ENCODE measurements at places on chromosomes 1 and 21. TPM values are rescaled to one million over a fixed set of nuclear protein-coding genes. Genes with fewer than 3 reads are reported as not detected.

Gene SYTL1
- 0.43 TPM for total RNA-seq

Gene SLAMF8
- total RNA-seq, result 1.00 TPM

Gene PBX1
- 69.1 TPM for total RNA-seq

DNA sequence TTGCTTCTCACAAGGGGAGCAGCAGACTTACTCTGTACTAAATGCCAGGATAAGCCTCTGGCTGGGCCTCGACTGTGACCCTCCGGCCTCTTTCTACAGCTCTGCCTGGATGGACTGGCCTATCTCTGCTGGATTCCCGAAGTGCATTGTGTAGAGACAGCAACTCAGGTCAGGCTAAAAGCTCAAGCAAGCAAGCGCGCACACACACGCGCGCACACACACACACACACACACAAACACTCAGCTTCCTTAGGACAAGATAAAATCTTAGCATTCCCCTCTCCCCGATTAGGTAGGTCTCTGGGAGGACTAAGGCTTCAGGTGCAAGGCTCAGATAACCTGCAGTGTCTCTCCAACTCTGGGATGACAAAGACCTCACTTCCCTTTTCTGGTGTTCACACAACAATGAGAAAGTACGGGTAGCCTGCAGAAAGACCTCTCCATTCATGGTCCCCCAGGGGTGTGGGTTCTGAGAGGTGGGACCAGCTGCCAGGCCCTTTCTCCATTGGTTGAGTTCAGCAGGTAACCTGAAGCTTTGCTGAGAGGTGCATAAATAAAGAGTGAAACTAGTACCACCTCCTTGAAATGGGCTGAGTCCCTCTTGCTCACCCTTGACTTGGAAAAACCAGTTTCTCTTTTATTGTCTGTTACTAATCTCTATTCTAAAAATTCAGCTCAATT lies 155.1 kb upstream of the CAMK1G start:
- no peak for DNase-seq

Gene KRTAP7-1
- total RNA-seq, result not detected

Gene SELP
- total RNA-seq, result 9.0 TPM

DNA sequence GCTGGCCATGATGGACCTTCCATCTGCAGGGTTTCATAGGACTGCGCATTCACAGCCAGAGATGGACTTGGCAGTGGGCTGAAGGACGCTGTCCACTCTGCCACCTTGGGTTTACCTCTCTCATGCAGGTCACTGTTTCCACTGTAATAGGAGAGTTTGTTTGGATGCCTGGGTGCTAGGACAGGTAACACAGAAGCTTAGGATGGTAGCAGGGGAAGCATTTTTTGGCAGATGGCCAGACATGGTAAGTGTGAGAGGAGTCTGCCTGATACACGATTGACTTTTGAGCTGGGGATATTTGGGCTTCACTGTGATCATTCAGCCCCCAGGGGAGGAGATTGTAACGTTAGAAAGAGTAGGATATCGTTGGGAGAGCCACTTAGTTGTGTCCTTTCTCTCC lies 11.8 kb downstream of the PSEN2 start:
- no peak for DNase-seq

- DNase-seq, result no peak
Observed at GRCh38 chr1:184276416-184276815, 110.4 kb upstream of the C1orf21 start.

DNA sequence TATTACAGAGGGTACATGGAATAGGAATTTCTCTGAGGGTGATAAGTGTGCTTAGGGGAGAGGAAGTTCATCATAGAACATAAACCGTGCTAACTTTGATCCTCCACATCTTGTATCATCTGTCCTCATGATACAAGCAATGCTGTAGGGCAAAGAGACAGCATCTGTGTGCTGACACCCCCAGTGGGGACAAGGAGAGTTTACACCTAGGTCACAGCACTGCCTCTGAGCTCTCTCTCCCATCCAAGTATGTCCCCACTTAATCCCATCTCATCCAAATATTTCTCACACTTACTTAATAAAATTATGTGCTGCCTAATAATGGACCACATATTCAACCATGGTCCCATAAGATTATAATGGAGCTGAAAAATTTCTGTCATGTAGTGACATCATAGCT lies 4.3 kb upstream of the TEDDM1 start:
- DNase-seq, result no peak

- DNase-seq, result no peak
Observed at GRCh38 chr1:51671527-51672325, 54.8 kb downstream of the OSBPL9 start.

- DNase-seq, result no peak
Observed at GRCh38 chr1:47814612-47815395, 182.4 kb downstream of the TRABD2B start.

DNA sequence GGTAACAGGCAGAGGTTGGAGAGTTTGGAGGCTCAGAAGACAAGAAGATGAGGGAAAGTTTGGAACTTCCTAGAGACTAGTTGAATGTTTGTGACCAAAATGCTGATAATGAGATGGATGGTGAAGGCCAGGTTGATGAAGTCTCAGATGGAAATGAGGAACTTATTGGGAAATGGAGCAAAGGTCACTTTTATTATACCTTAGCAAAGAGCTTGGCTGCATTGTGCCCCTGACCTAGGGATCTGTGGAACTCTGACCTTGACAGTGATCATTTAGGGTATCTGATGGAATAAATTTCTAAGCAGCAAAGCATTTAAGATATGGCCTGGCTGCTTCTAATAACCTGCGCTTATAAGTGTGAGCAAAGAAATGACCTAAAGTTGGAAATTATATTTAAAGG lies 17.2 kb downstream of the FAM3B start:
- no peak for DNase-seq

Gene MCOLN3
- 1.7 TPM for total RNA-seq

Gene SPRR2A
- total RNA-seq, result not detected

Gene KCNE2
- not detected for total RNA-seq

DNA sequence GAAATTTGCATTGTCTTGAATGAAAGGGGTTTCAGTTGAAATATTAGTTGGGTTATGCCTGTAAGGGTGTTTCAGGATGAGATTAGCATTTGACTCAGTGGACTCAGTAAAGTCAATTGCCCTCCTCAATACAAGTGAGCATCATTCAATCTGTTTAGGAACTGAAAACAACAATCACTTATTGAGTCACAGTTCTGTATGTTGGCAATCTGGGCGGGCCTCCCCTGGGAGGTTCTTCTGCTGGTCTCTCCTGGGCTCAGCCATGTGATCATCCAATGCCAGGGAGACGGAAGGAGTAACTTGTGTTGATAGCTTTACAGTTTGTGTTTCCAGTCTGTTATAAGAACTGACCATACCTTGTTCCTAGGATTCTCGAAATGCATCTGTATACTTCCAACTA lies 262.9 kb upstream of the RUNX1 start:
- DNase-seq, result no peak

- DNase-seq, result peak; percentile 26
Observed at GRCh38 chr21:44999972-45000636, 60.3 kb downstream of the SLX9 start.

Gene FLG2
- not detected for total RNA-seq

DNA sequence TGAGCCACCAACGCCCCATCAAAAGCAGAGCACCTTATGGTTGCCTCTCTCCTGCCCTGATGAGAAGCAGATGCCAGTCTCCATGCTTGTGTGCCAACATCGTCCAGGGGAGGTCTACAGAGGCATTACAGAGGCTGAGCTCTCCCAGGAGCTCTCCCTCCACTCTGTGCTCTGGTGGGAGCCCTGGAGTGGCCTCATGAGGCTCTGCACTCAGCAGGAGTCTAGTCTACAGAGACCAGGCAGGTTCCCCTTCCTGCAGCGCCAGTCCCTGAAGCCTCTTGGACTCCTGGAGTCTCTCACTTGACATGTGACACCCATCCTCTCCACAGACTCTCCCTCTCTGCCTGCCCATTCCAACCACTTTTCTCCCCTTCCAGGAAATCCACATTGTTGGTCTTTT lies 3.4 kb downstream of the DCST1 start:
- DNase-seq, result no peak

- DNase-seq, result no peak
Observed at GRCh38 chr1:176330782-176331181, 123.7 kb upstream of the COP1 start.

- DNase-seq, result peak; percentile 85
Observed at GRCh38 chr1:58883037-58883887, 99.4 kb upstream of the JUN start.

- DNase-seq, result no peak
Observed at GRCh38 chr1:94559921-94560320, 18.4 kb upstream of the F3 start.

- peak; percentile 94 for DNase-seq
Observed at GRCh38 chr1:145885738-145886287, at the start of gene ANKRD35. Gene ANKRD35, minus strand, starts transcription at chr1:145885866. Its CDS starts 108 bp downstream, at chr1:145885758.

- DNase-seq, result peak; percentile 90
Observed at GRCh38 chr1:25799935-25800702, at the start of gene SELENON. Gene SELENON, plus strand, starts transcription at chr1:25800193. Its CDS starts 38 bp downstream, at chr1:25800231.

Gene RIIAD1
- 8.3 TPM for total RNA-seq

DNA sequence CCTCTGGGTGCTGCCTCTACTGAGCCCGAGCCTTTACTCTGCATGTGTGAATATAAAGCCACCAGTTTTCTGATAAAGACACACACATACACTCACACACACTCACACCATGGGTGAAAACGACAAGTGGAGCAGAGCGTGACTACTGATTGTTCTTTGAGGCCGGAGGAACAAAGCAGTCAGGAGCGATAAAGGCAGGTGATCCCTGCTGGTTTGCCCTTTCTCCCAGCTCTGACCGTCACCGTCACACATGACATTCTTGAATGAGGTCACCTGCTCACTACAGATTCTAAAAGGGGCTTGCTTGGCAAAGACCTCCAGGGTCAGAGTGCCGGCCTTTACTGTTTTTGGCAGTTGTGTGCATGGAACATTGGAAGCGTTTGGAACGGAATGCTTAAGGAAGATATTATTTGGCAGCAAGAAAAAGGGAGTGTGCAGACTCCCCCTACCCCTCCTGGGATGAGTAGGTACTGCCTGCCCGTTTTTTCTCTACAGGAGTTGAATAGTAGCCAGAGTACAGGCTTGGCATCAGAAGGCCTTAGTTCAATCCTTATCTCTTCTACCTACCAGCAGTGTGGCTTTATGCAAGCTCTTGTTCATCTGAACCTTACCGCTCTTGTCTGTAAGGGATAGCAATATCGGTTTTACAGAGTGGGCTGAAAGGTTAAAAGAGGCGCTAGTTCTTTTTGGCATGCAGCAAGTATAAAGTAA lies 79.7 kb downstream of the PBX1 start:
- DNase-seq, result no peak

- DNase-seq, result no peak
Observed at GRCh38 chr21:28196981-28197380, 795.7 kb downstream of the LTN1 start.

- no peak for DNase-seq
Observed at GRCh38 chr1:230699716-230700115, 14.2 kb downstream of the AGT start.

DNA sequence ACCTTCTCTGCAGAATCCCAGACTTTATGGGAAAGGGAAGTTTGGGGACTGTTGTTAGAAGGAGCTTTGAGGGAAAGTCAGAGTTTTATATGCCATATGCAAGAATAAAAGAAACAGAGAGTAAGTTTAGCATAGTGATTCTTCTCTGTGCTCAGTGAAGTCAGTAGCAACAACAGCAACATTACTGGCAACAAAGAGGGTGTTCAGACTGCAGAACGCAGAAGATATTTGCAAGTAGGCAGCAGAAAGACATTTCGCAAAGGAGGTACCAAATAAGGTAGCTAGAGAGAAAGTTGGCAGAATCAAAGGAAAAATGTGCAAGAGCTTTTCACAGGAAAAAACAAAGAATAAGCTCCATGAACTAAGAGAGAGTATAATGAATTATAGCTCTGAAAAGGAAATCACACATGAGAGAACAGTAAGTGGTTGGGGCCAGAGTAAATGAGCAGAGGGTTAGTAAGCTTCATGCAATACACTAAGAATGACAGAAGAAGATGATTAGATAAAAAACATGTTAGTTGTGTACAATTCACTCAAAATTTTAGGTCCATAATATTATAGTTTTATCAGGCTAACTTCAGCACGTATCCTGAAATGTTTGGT lies 98.1 kb downstream of the NEGR1 start:
- DNase-seq, result no peak

Gene RCSD1
- total RNA-seq, result 42.9 TPM

GRCh38 chr1:32538887-32539583 lies at the start of gene ZBTB8A:
Gene ZBTB8A, plus strand, starts transcription at chr1:32539427. Its CDS starts 53,505 bp downstream, at chr1:32592932.
- peak; percentile 50 for DNase-seq

- DNase-seq, result no peak
Observed at GRCh38 chr1:184861755-184862336, 107.2 kb upstream of the EDEM3 start.

DNA sequence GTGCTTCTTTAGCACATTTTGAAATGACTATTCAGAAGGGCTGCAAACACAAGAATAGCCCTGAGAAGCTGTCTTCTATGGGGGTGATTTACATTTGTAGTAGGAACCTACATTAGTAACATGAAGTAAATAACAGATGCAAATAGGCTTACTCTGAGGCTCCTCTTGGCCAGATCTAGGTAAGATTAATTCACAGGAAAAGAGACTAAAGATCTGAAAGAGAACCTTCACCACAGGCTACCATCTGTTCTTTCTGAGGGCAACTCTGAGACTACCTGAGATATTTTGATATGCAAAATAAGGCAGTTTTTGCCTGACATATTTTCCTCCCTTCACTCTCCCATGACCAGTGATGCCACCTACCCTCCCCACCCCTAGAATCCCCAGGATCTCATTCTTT lies 1267.8 kb downstream of the PLA2G4A start:
- no peak for DNase-seq

DNA sequence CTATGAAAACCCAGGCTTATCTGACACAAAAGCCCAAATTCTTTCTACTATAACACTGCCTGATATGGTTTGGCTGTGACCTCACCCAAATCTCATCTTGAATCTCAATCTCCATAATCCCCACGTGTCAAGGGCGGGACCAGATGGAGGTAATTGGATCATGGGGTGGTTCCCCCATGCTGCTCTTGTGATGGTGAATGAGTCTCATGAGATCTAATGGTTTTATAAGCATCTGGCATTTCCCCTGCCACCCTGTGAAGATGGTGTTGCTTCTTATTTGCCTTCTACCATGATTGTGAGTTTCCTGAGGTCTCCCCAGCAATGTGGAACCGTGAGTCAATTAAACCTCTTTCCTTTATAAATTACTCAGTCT lies 123.3 kb upstream of the USP24 start:
- no peak for DNase-seq

GRCh38 chr1:201136355-201137023 lies 9.5 kb upstream of the ASCL5 start:
- no peak for DNase-seq

DNA sequence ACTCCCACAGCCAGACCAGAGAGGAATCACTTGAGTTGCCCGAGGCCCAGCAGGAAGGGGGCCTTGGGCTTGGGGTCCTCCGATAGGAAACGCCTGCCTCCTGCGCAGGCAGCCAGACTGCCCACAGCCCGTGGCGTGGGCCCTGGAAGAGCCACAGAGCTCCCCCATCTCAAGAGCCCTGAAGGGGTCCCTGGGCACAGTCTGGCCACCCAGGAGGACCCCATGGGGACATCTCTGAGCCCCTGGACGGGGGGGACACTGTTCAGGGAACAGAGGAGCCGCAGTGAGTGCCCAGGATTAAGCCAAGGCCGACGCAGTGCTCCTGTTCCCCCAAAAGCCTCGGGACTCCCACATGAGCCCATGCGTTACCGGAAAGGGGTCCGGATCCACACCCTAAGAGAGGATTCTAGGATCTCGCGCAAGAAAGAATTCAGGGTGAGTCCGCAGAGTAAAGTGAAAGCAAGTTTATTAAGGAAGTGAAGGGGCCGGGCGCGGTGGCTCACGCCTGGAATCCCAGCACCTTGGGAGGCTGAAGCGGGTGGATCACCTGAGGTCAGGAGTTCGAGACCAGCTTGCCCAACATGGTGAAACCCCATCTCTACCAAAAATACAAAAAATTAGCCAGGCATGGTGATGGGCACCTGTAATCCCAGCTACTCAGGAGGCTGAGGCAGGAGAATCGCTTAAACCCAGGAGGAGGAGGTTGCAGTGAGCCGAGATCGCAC lies 38.1 kb upstream of the LBR start:
- peak; percentile 22 for DNase-seq

All from Right ventricle myocardium superior (tissue), 1 donor.